ENCODE measurements at places on chromosomes 16 and 17.
A peak's percentile ranks its signal among the peaks of the same experiment; 100 is the strongest.

GRCh38 chr16:19805459-19806162 lies 79.0 kb downstream of the GPRC5B start:
- no peak for DNase-seq

DNA sequence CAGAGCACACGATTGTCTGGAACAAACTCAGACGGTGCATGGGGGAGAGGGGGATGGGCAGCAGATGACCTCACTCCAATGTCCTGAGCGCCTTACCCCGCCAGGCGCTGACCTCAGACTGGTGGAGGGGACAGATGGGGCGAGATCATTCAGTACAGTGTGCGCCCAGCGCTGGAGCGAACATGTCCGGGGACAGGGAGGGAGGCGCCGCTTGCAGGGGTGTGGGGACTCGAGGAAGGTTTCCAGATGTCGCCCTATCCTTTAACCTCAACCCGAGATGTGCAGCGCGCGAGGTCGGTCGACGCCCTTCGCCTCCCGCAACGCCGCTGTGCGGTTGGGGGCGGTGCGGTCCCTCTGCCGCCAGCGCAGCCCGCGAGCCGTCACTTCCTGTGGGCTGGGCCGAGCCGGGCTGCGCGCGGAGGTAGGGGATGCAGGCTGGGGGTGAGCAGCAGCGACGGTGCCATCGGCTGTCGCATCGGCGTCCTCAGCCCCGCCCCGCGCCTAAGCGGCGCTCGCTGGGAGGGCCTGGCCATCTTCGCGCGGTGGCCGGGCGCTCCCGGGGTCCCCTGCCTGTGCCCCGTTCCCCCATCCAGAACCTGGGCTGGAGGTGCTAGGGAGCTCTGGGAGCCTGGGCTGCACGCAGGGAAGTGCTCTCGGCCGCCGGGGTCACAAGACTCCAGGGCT lies 5.3 kb upstream of the CDR2L start:
- DNase-seq: peak; percentile 48

DNA sequence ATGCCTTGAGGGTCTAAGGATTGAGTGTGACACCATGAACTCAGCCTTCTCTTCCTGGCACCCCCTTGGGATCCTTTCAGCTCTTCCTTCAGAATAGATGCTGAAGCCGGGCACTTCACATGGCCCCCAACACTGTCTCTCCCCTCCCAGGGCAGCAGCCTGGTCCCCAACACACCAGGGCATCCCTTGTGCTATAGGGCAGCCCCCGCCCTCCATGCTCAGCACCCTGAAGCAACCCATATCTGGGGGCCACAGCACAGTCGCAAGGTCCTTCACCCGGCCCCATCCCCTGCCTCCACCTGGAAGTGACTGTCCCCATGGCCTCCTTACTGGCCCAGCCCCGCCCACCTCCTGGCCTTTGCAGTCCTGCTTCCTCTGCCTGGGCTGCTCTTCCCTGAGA lies 143.1 kb downstream of the C16orf95 start:
- DNase-seq: no peak

DNA sequence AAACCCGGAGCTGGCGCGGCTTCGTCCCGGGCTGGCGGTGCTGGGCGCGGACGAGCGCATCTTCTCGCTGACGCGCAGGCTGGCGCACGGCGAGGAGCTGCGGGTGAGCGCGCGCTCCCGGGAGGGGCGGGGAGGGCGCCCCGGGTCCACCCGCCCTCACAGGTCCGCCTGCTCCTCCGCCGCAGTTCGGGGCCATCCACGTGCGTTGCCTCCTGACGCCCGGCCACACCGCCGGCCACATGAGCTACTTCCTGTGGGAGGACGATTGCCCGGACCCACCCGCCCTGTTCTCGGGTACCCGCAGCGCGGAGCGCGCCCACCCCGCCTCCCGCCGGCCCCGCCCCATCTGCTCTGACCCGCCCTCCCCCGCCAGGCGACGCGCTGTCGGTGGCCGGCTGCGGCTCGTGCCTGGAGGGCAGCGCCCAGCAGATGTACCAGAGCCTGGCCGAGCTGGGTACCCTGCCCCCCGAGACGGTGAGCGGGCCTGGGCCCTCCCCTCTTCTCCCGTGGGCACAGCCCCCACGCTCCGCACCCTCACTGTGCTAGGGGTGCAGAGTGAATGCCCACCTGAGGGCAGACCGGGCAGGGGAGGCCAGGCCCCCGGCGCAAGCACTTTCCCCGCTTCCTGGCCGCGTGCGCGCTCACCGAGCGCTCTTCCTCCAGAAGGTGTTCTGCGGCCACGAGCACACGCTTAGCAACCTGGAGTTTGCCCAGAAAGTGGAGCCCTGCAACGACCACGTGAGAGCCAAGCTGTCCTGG lies 1.4 kb downstream of the HAGHL start:
- no peak for DNase-seq

GRCh38 chr17:17422641-17423040 lies 54.2 kb upstream of the MED9 start:
- no peak for DNase-seq

DNA sequence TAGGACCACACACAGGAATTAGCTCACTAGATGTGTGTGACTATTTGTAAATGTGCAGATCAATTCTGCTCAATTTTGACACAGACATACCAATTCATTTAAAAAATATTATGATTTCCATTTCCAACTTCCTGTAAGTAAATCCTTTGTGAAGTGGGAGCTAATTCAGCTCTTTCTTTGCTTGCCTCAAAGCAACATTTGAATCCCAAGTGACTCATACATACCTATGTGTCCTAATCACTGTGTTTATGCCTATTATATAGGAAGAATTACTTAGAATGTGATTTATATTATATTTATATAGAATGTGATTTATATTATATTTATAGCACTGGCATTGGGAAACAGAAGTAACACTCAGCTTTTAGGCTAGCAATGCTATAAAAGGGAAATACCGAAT lies 195.9 kb upstream of the C17orf78 start:
- DNase-seq: no peak

- DNase-seq: no peak
These were observed 59.4 kb downstream of the NXN start for GRCh38 chr17:920190-920589.

DNA sequence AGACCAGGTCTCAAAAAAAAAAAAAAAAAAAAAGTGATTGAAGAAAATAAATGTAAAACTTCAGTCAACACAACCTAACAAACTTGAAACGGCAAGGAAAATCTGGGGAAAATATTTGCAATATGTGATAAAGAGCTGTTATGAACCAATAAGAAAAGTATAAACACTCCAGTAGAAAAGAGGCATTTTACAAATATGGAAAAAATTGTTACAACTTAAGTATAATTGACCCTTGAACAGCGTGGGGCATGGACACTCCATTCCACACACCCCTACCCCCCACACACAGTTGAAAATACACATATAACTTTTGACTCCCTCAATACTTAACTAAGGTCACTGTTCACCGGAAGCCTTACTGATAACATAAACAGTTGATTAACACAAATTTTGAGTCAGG lies 20.7 kb downstream of the MFSD11 start:
- no peak for DNase-seq

DNA sequence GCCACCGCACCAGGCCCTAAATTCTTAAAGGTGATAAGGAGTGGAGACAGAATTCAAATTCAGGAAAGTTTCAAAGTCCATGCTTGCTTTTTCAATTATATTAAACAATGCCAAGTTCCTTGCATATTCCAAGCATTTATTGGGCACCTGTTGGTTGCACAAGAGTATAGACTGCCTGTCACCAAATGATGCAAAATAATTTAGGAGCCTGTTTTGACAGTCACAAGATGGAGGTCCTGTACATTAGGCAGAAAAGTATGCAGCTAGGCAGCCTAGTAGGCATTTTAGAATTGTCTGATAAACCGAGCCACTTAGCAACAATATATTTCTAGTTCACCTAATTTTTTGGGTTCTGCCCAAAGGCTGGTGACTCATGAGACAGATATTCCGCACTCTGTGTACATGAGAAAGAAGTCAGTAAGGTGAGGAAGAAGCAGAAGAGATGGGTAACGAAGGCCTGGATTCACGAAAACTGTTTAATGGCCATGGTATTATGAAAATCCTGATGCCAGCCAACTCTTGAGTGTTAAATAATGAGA lies 7.3 kb downstream of the ACACA start:
- no peak for DNase-seq

DNA sequence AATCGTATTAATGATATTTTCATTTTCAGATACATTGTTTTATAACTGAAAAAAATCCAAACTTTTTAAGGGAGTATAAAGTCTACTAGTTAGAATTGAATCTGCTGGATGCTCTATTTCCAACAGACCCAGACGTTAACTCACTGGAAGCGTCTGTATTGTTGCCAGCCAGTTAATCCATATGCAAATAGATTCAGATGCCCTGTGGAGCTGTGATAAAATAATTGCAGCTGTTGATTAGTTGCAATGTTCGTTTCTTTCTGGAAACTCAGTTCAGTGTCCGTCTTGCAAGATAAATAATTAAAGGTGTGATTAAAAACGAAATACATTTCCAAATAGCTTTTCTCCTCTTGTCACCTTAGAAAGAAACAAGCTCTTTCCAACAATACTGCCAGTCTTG lies 5.1 kb upstream of the GNA13 start:
- DNase-seq: no peak

DNA sequence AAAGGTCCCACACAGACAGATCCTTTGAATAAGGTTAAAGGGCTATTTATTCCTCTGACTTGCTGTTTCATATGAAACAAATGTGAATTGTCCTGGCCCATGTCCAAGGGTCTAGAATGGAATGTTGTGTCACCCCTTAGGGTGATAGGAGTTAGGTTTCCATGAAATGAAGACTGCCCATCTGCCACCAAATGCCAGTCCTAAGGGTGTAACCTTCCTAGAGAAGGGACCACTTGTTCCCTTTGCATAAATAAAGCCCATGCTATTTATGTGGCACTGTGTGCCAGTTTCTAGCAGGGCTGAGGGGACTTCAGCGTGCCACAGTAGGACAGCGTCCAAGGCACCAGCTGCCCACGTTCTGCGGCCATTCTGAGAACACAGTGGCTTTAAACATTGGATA lies 171.3 kb downstream of the ABCA8 start:
- no peak for DNase-seq

- DNase-seq: peak; percentile 41
These were observed 587 bp downstream of the PLD6 start for GRCh38 chr17:17205368-17206123.

DNA sequence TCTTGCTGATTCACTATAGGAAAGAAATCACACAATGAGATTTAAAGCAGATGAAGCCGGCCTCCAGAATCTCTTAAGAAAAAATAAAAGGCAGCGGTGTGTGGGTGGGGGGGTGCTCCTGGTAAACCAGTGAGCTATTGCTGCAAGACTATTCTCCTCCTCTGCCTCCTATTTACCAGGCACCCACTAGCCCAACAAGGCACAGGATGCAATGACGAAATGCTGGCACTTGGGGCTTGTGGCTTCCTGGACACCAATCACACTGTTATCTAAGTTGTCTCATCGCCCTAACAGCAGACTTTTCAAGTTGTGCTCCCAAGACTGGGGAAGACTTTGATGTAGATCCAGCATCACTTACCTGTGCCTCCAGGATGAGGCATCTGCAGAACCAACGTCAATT lies 50.2 kb upstream of the NDRG4 start:
- no peak for DNase-seq

DNA sequence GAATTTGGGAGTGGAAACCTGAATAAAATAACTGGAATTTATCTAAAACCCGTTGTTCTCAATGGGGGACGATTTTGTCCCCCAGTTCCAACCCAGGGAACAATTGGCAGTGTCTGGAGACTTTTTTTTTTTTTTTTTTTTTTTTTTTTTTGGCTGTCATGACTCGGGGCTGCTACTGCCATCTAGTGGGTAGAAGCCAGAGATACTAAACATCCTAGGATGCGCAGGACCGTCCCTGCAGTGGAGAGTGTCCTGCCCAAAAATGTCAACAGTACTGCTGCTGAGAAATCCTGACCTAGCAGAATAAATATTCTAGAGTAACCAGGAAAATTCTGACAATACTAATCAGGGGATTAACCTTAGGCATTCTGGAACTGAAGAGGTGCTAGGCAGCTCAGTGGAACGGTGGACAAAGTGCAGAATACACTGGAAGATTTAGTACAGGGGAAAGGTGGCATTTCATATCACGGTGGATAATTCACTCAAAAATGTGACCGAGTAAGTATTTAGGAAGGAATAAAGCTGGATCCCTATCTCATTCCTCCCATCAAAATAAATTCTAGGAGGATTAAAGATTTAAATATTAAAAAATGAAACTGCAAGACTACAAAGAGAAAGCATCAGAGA lies 107.6 kb downstream of the SPECC1 start:
- peak; percentile 7 for DNase-seq

DNA sequence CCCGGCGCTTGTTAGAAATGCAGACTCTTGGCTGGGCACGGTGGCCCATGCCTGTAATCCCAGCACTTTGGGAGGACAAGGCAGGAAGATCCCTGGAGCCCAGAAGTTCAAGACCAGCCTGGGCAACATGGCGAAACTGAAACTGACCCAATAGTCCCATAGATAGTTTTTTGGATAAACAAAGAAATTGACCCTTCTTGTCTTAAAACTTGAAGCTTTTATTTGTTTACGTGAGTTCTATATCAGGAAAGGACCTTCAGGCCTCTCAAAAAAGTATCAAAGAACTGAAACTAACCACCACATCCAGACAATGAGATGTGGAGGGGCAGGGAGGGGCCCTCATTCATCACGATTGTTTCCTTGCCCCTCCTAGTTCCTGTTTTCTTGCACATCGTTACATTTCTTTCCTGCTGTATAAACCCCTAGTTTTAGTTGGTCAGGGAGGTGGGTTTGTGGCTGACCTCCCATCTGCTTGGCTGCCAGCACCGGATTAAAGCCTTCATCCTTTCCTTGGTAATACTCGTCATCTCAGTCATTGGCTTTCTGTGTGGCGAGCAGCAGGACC lies 29.9 kb upstream of the PRM1 start:
- no peak for DNase-seq

DNA sequence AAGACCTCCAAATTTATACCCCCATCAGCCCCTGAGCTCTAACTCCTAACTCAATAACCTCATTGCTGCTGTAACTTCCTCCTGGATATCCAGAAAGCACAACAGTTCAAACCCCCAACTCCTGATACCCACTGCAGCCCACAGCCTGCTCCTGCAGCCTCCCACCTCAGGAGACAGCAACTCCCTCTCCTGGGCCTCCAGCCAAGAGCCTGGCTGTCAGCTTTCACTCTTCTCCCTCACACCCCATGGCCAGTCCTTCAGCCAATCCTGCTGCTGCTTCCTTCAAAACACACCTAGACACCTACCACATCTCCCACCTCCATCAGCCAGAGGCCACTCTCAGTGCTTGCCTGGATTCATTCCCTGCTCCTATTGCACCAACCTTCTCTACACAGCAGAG lies 5.4 kb downstream of the GINS2 start:
- DNase-seq: no peak

- DNase-seq: no peak
These were observed 18.9 kb downstream of the C16orf86 start for GRCh38 chr16:67685388-67686112.

GRCh38 chr17:34580685-34581445 lies 1.5 kb downstream of the TMEM132E start:
- no peak for DNase-seq

DNA sequence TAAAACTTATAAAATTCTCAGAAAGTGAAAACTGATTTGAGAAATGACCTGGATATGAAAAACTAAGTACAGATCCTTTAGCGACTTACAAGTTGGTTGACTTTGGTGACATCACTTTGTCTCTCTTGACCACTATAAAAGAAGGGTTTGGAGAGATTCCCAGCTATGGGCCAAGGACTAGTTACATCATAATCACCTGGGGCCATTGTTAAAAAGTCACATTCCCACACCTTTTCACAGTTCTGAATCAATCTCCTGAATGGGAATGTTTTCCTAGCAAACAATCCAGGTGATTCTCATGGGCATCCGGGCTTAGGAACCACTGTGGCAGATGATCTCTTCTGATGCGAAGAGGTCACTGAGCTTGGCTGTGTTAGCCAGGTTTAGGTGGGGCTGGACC lies 620 bp upstream of the VWA3A start:
- DNase-seq: no peak

- DNase-seq: no peak
These were observed 70.0 kb upstream of the PMFBP1 start for GRCh38 chr16:72241930-72242329.
